LHCN-M2 (cell line): ENCODE measurements at places on chromosomes 3 and 15.

- no peak for DNase-seq
Observed at GRCh38 chr15:55514414-55514850, 6.4 kb upstream of the DNAAF4 start.

- no peak for DNase-seq
Observed at GRCh38 chr15:23472033-23472432, 25.0 kb upstream of the GOLGA6L2 start.

DNA sequence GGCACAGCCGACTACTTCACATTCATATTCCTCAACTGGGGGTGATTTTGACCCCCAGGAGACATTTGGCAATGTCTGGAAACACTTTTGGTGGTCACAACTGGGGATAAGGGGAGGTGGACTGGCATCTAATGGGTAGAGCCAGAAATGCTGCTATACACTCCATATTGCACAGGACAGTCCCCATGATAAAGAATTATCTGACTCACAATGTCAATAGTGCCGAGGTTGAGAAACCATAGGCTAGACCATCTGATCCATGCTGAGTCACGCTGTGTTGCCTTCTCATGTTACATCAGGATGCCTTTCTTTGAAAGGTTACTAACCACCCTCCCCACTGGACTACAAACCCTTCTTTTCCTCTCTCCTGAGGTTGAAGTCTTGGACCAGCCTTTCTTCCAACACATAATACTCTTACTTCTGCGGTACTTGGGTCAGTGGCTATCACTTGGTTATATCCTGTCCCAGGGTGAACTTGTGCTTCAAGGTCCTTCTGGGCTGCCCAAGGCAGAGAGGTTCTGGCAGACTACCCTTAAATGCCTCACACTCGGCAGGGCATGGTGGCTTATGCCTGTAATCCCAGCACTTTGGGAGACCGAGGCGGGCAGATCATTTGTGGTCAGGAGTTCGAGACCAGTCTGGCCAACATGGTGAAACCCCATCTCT, 68.8 kb downstream of the CTNNB1 start:
- peak; percentile 96 for DNase-seq

DNA sequence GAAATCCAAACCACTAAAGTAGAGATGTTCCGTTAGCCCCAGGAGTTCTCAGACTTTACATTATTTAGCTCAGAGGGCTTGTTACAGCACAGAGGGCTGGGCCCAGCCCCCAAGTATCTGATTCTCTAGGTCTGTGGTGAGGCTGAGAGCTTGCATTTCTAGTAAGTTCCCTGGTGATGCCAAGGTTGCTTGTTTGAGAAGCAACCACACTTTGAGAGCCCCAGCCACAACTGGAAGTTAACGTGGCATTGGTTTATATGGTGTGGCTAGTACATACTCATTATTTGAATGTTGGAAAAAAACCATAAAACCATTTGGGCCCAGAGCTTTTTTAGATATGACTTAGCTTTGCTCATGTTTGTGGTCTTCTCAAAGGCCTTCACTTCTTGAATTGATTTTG, 35.9 kb downstream of the PRR23E start:
- no peak for DNase-seq

DNA sequence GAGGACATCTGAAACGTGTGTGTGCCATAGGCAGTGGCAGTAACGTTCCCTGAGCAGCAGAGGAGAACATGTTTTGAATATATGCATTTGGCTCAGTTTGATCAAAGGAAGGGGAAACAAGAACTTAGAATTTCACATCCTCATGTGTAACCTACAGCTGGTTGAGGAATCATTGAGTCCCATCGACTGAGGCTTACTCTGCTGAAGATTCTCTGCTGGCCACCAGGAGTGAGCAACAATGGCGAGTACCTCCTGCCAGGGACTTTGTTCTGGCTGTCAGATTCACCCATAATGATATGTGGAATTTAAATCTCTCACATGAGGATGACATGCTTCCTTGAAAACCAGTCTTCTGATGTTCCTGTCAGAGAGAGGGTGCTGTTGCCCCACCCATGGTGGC, 21.3 kb downstream of the GORASP1 start:
- no peak for DNase-seq
